Endothelial cell of umbilical vein (primary cell): ENCODE measurements at places on chromosomes 16 and 17.

DNA sequence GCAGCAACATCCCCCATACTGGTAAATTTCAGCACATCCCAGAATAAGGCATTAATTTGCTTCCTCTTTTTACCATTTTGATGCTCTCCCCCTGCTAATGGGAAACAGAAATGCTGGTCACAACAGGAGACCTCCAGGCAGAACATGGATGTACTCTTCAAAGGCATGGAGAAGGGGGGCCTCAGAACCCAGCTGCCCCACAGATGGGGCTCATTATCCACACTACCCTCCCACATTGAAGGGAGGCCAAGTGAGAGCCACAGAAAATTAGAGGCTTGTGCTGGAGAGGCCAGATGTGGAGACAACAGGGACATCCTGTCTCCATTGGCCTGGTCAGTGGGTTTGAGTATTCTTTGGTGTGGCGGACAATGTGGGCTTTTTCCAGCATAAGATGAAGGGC, 150.1 kb upstream of the CDH11 start:
- no peak overlapping the region for H3K27ac ChIP-seq
- no peak for DNase-seq
- no peaks in the 10 kb centered on the region for H3K4me1 ChIP-seq
- no peaks in the 10 kb centered on the region for H3K27me3 ChIP-seq
- no peaks in the 10 kb centered on the region for H3K36me3 ChIP-seq
- H3K4me3 ChIP-seq = no peak overlapping the region

DNA sequence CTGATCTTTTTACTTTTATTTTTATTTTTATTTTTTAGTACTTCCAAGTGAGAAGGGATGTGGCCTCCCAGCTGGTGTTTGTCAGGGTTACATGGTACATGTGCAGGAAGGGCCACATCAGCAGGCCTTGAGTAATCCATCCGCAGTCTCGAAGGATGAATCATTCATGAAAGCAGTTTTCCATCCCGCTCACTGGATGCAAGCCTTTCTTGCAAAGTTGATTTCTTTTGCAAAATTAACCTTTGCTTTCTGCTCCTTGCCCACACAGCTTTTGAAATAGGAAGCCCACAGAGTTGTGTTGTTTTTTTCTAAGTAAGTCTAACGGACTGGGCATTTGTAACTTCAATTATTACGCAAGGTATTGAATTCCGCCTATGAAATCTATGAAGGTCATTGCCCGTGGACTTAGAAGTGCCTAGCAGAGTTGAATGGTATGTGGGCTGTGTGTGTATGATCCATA, 157.4 kb downstream of the PRKCA start:
- no peaks in the 10 kb centered on the region for H3K36me3 ChIP-seq
- DNase-seq = peak; percentile 97
- peak overlapping the region; percentile 97 for H3K27ac ChIP-seq
- H3K27me3 ChIP-seq = no peaks in the 10 kb centered on the region
- H3K4me3 ChIP-seq = no peak overlapping the region
- peaks cover 34% of the 10 kb centered on the region for H3K4me1 ChIP-seq

DNA sequence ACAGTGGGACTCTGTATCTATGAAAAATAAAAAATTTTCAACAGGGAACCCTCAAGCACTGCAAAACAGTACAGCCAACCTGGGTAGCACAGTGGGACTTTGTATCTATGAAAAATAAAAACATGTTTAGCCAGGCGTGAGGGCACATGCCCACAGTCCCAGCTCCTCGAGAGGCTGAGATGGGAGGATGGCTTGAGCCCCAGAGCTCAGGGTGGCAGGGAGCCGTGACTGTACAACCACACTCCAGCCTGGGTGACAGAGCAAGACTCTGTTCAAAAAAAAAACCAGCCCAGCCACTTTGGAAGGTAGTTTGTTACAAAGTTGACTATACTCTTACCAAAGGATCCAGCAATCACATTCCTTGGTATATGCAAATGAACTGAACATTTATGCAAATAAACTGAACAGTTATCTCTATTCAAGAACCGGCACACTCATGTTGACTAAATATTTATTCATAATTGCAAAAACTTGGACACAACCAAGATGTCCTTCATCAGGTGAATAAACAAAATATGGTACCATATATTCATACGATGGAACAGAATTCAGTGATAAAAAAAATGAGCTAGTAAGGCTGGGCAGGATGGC, 5.2 kb downstream of the RPH3AL start:
- no peak for DNase-seq
- H3K4me1 ChIP-seq = peaks cover 41% of the 10 kb centered on the region
- H3K27me3 ChIP-seq = no peaks in the 10 kb centered on the region
- no peak overlapping the region for H3K4me3 ChIP-seq

DNA sequence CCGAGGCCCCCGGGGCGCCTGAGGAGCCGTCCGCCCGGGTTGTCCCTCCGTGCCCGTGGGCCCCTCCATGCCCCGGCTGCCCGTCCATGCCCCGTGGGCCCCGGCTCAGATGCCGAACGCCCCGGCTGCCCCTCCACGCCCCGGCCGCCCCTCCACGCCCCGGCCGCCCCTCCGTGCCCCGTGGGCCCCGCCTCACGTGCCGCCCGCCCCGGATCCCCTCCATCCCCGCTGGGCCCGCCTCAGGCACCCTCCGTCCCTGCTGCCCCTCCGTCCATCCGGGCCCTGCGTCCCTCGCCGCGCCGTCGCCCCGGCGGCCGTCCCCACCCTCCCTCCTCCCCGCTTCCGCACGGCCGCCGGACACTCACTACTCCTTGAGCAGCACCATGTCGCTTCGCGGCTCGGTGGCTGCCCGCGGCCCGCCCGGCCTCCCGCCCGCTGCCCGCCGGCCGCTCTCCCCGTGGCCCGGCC, 382 bp downstream of the PITPNA start:
- no peaks in the 10 kb centered on the region for H3K36me3 ChIP-seq
- peak overlapping the region; percentile 69 for H3K4me3 ChIP-seq
- H3K27me3 ChIP-seq = no peaks in the 10 kb centered on the region
- H3K4me1 ChIP-seq = peaks cover 33% of the 10 kb centered on the region
- DNase-seq = peak; percentile 23

DNA sequence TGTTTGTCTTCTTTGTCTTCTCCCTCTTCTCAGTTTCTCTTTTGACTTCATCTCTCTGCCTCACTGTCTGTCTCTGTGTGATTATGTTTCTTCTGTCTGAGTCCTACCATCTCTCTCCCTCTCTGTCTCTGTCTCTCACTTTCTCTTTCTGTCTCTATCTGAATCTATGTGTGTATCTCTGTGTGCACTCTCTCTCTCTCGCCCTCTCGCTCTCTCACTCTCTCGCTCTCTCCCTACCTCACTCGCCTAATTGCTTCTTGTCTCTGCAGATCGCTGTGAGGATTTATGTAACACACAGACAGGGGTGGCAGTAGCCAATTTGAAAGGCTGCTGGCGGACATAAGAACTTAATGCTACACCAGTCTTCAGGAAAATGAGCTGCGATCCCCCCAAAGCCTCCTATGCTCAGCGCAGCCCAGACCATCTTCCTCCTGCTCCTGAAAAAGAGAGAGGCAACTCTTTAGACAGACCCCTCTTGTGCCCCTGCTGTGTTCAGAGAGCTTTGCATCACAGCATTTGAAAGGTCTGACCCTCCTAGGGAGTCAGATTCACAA, 140.9 kb downstream of the CCT6B start:
- H3K4me3 ChIP-seq = no peak overlapping the region
- no peaks in the 10 kb centered on the region for H3K27me3 ChIP-seq
- H3K36me3 ChIP-seq = no peaks in the 10 kb centered on the region
- no peaks in the 10 kb centered on the region for H3K4me1 ChIP-seq
- H3K27ac ChIP-seq = no peak overlapping the region

- H3K36me3 ChIP-seq = peaks cover 9% of the 10 kb centered on the region
- H3K27me3 ChIP-seq = no peaks in the 10 kb centered on the region
- no peak overlapping the region for H3K27ac ChIP-seq
- no peak overlapping the region for H3K4me3 ChIP-seq
Measured at GRCh38 chr16:8859913-8860881, 8.6 kb downstream of the CARHSP1 start.

- no peak overlapping the region for H3K27ac ChIP-seq
- peak; percentile 48 for DNase-seq
- no peak overlapping the region for H3K4me3 ChIP-seq
- no peaks in the 10 kb centered on the region for H3K4me1 ChIP-seq
- no peaks in the 10 kb centered on the region for H3K36me3 ChIP-seq
Measured at GRCh38 chr16:68893710-68894705, 50.7 kb downstream of the TANGO6 start.

GRCh38 chr17:11779892-11780291, 181.6 kb downstream of the DNAH9 start:
- no peaks in the 10 kb centered on the region for H3K4me1 ChIP-seq
- DNase-seq = no peak
- H3K4me3 ChIP-seq = no peak overlapping the region
- H3K27me3 ChIP-seq = no peaks in the 10 kb centered on the region
- H3K27ac ChIP-seq = no peak overlapping the region

- no peaks in the 10 kb centered on the region for H3K36me3 ChIP-seq
- H3K4me3 ChIP-seq = no peak overlapping the region
- H3K4me1 ChIP-seq = peaks cover 16% of the 10 kb centered on the region
- H3K27ac ChIP-seq = no peak overlapping the region
- H3K27me3 ChIP-seq = no peaks in the 10 kb centered on the region
Measured at GRCh38 chr17:66430846-66431795, 128.7 kb downstream of the PRKCA start.

GRCh38 chr17:81556863-81557262, 4.7 kb upstream of the FAAP100 start:
- H3K27ac ChIP-seq = peak overlapping the region; percentile 16
- DNase-seq = no peak
- H3K4me1 ChIP-seq = peaks cover 50% of the 10 kb centered on the region
- H3K27me3 ChIP-seq = no peaks in the 10 kb centered on the region
- H3K4me3 ChIP-seq = no peak overlapping the region
- H3K36me3 ChIP-seq = no peaks in the 10 kb centered on the region

- no peak overlapping the region for H3K4me3 ChIP-seq
- no peak overlapping the region for H3K27ac ChIP-seq
- H3K36me3 ChIP-seq = no peaks in the 10 kb centered on the region
- no peak for DNase-seq
Measured at GRCh38 chr16:79902351-79902750, 301.8 kb upstream of the MAF start.

- H3K4me1 ChIP-seq = no peaks in the 10 kb centered on the region
- no peak for DNase-seq
- H3K27me3 ChIP-seq = no peaks in the 10 kb centered on the region
Measured at GRCh38 chr16:79587897-79588296, 12.6 kb downstream of the MAF start.

DNA sequence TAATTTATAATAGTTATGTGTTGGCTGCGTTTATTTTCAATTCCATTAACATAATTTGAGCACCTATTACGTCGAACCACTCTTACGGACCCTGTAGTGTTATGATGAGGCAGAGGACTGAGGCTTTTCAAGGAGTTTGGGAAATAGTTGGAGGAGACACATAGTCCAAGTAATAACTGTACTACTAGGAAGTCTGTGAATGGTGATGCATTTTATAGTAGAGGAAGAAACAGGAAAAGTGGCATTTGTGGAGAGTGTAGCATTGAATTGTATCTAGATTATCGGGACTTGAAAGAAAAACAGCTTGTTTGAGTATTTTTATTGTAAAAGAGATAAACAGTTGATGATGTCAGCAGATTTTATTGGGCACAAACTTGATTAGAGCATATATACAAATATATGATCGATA, 1.7 kb downstream of the NFATC3 start:
- DNase-seq = no peak
- H3K27me3 ChIP-seq = no peaks in the 10 kb centered on the region
- no peaks in the 10 kb centered on the region for H3K36me3 ChIP-seq
- H3K27ac ChIP-seq = peak overlapping the region; percentile 39
- peak overlapping the region; percentile 67 for H3K4me3 ChIP-seq
- H3K4me1 ChIP-seq = peaks cover 25% of the 10 kb centered on the region

- no peak overlapping the region for H3K4me3 ChIP-seq
- no peaks in the 10 kb centered on the region for H3K27me3 ChIP-seq
- peaks cover 13% of the 10 kb centered on the region for H3K36me3 ChIP-seq
- H3K27ac ChIP-seq = no peak overlapping the region
- H3K4me1 ChIP-seq = no peaks in the 10 kb centered on the region
Measured at GRCh38 chr16:56400458-56400857, 24.9 kb downstream of the AMFR start.

DNA sequence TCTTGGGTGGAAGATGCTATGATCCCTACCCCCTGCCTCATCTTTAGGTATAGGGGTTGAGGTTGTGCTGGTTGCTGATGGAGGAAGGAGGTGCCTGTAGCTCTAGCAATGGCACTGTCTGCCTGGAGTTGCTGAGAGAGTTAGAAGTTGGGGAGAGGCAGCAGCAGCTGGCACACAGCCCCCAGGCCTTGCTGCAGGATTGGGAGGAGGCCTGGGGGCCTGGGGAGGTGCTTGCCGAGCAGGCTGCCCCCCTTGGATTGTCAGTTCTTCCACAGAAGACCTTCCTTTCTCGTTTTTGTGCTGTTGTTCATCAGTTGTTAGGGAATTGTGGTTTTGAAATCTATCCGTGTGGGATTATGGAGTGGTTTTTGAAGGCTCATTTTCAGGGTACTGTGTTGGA, 52.9 kb downstream of the SEC14L1 start:
- H3K4me1 ChIP-seq = peaks cover under 1% of the 10 kb centered on the region
- H3K27ac ChIP-seq = no peak overlapping the region
- no peak overlapping the region for H3K4me3 ChIP-seq
- H3K36me3 ChIP-seq = peaks cover 39% of the 10 kb centered on the region

- no peaks in the 10 kb centered on the region for H3K27me3 ChIP-seq
- no peak for DNase-seq
- H3K36me3 ChIP-seq = peaks cover 38% of the 10 kb centered on the region
- H3K4me3 ChIP-seq = no peak overlapping the region
- no peaks in the 10 kb centered on the region for H3K4me1 ChIP-seq
- no peak overlapping the region for H3K27ac ChIP-seq
Measured at GRCh38 chr16:58507963-58508670, 7.2 kb upstream of the SETD6 start.

DNA sequence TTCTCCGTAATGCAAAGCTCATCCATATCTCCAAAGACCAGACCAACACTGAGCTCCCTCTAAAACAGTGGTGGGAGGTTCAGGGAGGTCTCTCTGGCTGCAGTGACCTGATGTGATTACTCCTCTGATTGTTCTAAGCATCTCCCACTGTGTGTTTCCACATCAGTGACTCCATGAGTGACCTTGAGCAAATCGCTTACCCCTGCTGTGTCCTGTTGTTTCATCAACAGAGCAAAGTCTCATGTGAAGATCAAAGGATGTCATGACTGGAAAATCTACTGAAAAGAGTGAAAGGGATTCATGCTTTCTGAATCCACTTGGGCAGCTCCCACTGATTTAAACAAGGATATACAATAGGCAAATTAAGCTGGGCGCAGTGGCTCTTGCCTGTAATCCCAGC, 352.9 kb downstream of the TMEM114 start:
- H3K4me1 ChIP-seq = no peaks in the 10 kb centered on the region
- no peak overlapping the region for H3K4me3 ChIP-seq
- no peak for DNase-seq
- no peak overlapping the region for H3K27ac ChIP-seq
- H3K36me3 ChIP-seq = no peaks in the 10 kb centered on the region

- H3K4me3 ChIP-seq = no peak overlapping the region
- H3K36me3 ChIP-seq = peaks cover 8% of the 10 kb centered on the region
- no peaks in the 10 kb centered on the region for H3K4me1 ChIP-seq
- H3K27ac ChIP-seq = no peak overlapping the region
- no peak for DNase-seq
- no peaks in the 10 kb centered on the region for H3K27me3 ChIP-seq
Measured at GRCh38 chr16:48347980-48348379, 37.2 kb downstream of the SIAH1 start.

- H3K27me3 ChIP-seq = no peaks in the 10 kb centered on the region
- peaks cover 44% of the 10 kb centered on the region for H3K36me3 ChIP-seq
Measured at GRCh38 chr16:30728321-30728720, 19.9 kb upstream of the PHKG2 start.

- H3K4me1 ChIP-seq = peaks cover 34% of the 10 kb centered on the region
- H3K27me3 ChIP-seq = no peaks in the 10 kb centered on the region
- no peak overlapping the region for H3K4me3 ChIP-seq
- DNase-seq = no peak
Measured at GRCh38 chr16:89357055-89357816, 133.1 kb downstream of the ANKRD11 start.
